ENCODE measurements at places on chromosomes 11 and 22.

- peak; percentile 58 for DNase-seq
Measured at GRCh38 chr11:60887556-60887955, 18.8 kb downstream of the PRPF19 start.

- no peak for DNase-seq
Measured at GRCh38 chr11:94767291-94767690, 865 bp upstream of the AMOTL1 start.

- no peak for DNase-seq
Measured at GRCh38 chr22:46961591-46962295, 199.3 kb downstream of the TBC1D22A start.

- no peak for DNase-seq
Measured at GRCh38 chr11:134537941-134538340, 125.9 kb upstream of the B3GAT1 start.

GRCh38 chr22:43273902-43274484 lies 69.2 kb downstream of the SCUBE1 start:
- peak; percentile 70 for DNase-seq

DNA sequence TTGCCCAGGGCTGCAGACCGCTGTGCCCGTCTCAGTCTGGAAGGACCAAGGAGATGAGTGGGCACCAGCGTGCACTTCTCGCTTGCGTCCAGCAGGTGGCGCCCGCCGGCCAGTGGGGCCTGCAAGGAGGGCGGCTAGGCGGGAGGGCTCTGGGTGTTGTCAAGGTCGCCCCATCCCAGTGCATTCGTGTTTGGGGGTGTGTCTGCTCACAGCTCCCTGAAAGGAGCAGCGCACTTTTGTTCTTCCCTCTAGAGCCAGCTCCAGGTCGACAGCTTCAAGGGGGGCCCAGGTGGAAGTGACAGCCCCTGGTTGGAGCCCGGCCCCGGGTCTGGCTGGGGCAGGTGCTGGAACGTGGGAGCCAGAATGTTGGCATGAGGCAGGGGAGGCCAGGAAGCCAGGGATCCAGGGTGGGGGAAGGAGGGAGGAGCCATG lies 23.4 kb upstream of the MPPED1 start:
- DNase-seq: peak; percentile 80

- peak; percentile 9 for DNase-seq
Measured at GRCh38 chr11:67648140-67648795, 2.3 kb downstream of the ACY3 start.

DNA sequence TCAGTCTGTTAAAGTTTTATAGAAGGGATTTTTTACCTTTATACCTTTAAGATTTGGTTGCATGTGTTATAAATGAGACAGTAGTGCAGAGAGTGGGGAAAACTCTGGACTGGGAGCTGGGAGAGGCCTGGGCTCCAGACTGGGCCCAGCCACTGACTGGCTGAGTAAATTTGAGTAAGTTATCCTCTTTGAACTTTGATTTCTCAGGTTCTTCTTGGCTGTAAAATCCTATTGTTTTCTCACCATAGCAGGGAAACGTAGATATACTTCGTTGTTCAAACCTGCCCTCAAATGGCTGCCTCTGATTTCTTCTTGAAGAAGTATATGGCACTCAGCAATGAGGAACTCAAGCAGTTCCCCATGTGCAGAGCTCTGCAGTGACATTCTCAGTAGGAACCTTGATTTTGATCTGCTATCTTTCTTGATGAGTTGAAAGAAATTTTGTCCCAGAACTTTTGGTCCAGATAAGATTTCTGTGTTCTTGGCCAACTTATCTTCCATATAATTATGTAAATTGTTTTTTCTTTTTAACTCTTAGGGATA lies 8.8 kb downstream of the BMAL1 start:
- no peak for DNase-seq
